Tibial nerve (tissue), 4 donors: ENCODE measurements at places on chromosomes 7 and 10. TPM values are rescaled to one million over a fixed set of nuclear protein-coding genes. Genes with fewer than 3 reads are reported as not detected.

- DNase-seq, result no peak
Measured at GRCh38 chr10:61302124-61302523, 151.1 kb downstream of the TMEM26 start.

GRCh38 chr10:7291487-7292270 is 119.2 kb downstream of the SFMBT2 start:
- DNase-seq, result no peak

The BAIAP2L1 gene
- total RNA-seq, result 1.1 TPM

DNA sequence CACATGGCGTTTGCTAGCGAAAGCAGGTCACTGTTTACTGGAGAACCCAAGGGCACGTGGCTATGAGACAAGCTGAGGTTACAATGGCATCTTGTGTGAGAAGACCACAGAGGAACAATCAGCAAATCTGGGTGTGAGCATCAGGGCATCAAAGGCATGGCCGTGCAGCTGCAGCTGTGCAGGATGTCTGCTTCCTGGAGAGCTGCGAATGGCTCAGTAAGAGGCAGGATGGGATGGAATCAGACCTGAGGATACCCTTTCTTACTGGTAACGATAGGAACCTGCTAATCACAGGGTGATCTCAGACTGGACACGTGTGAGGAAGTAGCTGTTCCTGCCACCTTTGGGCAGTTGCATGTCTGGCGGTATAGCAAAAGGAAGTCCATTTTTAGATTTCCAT is 119.5 kb downstream of the RNF216 start:
- no peak for DNase-seq

- DNase-seq, result no peak
Measured at GRCh38 chr10:72123616-72124015, 35.3 kb upstream of the SPOCK2 start.

GRCh38 chr7:5450549-5451327 is 27.1 kb upstream of the TNRC18 start:
- DNase-seq, result peak; percentile 55

DNA sequence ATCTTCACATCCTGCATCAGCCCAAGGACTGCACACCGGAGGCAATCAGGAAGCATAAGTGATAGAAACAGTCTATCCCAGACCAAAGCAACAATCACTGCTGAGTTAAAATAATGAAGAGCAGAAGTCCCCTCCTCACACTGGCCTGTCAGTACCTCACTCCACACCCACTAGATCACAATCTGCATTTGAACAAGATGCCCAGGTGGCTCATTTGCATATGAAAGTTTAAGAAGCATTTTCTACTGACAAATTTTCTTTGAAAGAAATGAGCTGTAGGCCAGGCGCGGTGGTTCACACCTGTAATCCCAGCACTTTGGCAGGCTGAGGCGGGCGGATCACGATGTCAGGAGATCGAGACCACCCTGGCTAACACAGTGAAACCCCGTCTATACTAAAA is 77.4 kb downstream of the CUL2 start:
- DNase-seq, result no peak

- no peak for DNase-seq
Measured at GRCh38 chr10:8800426-8800825, 745.9 kb downstream of the GATA3 start.

The LEP gene
- 70.7 TPM for total RNA-seq

DNA sequence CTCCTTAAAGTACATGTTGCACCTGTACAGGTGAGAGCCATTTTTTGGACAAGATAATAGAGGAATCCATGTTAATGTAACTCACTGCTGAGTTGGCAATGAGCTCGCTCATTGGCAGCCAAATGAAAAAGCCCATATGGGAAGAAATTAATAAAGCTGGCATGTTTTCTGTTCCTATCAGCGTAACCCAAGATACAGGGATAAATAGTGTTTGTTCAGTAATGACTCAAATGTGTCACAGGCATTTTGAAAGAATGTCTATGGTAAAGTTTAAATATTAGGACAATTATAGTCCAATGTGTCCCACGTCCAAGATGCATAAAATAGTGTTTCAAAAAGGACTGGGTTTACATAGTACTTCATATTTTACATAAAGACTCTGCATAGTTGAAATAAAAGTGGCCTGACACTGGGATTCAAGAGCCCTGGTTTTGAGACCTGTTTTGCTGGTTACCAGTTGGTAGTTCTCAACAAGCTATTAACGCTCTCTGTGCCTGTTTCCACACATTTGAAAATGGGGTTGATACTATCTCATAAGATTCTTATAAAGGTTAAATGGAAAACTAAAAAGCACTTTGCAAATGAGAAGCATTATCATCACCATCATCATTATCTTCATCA is 49.1 kb downstream of the MTURN start:
- DNase-seq, result no peak

DNA sequence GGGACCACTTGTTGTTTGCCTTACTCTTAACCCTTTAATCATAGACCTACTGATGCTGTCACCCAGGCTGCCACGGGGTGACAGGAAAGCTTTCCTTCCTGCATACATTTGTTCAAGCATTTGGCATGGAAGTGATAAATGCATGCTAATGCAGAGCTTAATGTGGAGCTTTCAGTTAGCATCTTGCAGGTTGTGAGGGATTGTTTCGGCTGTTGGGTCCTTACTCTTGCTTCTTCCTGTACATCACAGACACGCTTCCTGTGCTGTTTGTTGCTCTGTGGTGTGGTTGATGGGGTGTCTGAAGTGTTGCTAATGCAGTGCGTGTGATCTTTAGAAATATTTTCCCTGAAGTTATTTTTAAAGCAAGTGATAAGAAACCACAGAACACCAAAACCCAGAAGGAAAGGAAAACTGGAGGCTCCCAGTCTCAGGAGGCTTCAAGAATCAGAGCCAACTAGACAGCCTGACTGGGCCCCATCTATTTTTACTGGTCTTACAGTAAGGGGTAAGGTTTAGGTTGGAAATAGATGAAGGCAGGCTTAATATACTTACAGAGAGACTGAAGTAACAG is 143.1 kb downstream of the CHN2 start:
- DNase-seq, result no peak

DNA sequence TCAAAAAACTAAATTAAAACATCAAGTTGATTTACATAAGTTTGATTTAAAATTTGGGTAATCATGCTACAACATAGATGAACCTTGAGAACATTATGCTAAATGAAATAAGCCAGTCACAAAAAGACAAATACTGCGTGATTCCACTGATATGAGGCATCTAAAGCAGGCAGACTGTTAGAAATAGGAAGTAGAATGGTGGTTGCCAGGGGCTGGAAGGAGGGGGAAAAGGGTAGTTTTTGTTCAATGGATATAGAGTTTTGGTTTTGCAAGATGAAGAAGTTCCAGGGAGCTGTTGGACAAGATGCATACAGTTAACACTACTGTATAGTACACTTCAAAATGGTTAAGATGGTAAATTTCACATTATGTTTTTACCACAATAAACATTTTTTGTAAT is 45.0 kb upstream of the IFRD1 start:
- DNase-seq, result no peak

- no peak for DNase-seq
Measured at GRCh38 chr10:93420091-93420490, 62.0 kb downstream of the MYOF start.
